ENCODE measurements at places on chromosomes 13 and 19. TPM values are rescaled to one million over a fixed set of nuclear protein-coding genes. Genes with fewer than 3 reads are reported as not detected.

GRCh38 chr13:98405690-98406344 is 171.1 kb downstream of the STK24 start:
- DNase-seq: no peak

- DNase-seq: no peak
These were observed 2.2 kb upstream of the TNFRSF19 start for GRCh38 chr13:23567906-23568460.

- DNase-seq: no peak
These were observed 174.6 kb downstream of the ITGBL1 start for GRCh38 chr13:101626925-101627555.

DNA sequence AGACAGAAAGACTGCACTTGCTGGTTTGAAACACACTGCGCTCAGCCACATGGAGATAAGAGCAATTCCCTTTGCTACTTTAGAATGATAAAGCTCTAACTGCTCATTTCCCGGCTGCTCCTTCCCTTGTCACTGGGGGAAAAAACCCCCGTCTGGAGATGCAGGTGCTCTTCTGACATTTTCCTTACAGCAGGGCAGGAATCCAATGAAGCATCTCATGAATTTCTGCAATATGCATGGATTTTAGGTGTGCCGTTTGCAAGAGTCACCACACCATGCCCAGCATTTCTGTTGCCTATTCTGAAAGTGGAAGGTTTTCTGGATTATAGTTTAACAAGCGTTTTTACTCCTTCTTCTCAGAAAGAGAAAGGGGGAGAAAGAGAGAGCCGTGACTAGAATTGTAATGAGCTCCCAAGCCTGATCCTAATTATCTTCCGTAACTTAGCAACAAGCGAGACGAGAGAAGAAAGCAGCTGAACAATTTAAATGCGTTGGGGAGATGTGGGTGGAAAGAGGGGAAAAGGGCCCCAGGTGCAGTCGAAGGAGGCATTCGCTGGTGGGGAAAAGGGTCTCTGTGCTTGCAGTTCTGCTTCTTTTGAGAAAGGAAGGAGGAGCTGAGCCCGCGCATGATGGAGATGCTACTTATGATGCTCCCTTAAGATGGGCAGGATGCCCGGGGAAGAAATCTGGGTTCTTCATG is 76.6 kb upstream of the SPATA13 start:
- no peak for DNase-seq

DNA sequence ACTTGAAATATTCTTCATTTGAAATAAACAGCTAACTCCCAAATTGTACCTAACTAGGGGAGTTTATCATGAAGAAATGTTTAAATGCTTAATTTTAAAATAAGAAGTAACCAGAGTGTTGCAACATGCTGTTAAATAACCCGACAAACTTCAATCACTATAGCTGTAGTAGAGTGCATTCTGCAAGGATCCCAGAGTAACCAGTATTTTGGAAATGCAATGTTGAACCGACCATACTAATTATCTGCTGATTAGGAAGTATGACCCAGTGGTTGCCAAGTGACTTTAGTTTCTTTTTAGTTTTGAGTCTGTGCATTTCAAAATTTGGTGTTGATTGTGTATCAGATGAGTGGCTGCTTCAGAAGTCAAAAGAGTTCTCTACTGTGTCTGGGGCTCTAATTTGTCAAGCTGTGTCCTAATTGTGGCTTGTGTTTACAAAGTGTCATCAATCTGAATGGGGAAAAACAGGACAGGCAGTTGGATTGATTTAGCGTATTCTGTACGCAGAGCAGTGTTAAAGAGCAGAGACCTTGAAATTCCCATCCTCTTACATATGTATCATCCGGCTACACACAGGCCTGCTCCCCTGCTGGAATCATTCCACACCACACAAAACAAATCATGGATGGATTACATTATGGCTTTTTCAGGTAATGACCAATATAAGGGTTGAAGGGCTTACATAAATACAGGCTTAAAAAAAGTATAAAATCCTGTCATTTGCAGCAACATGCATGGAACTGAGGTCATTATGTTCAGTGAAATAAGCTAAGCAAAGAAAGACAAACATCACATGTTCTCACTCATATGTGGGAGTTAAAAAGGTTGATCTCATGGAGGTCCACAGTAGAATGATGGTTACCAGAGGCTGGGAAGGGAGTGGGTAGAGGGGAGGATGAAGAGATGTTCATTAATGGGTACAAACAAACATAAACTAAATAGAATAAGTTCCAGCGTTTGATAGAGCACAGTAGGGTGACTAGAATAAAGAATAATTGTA is 351.5 kb downstream of the KLF12 start:
- DNase-seq: no peak

GRCh38 chr13:21670883-21671619 is at the start of gene FGF9:
Gene FGF9 (plus strand): TSS chr13:21671073. CDS start chr13:21671913, 840 bp downstream.
- DNase-seq: peak; percentile 26

- no peak for DNase-seq
These were observed 8.8 kb downstream of the IL4I1 start for GRCh38 chr19:49887665-49888509.

- DNase-seq: peak; percentile 34
These were observed at the start of gene PALM3 for GRCh38 chr19:14061751-14062557. Gene PALM3 (minus strand): TSS chr19:14062076. CDS start chr19:14061980, 96 bp downstream.

- DNase-seq: no peak
These were observed 6.0 kb upstream of the KXD1 start for GRCh38 chr19:18551631-18552030.

GRCh38 chr13:30334663-30335386 is 27.5 kb upstream of the KATNAL1 start:
- DNase-seq: no peak

GRCh38 chr19:29596885-29597525 is 9.1 kb upstream of the POP4 start:
- no peak for DNase-seq

- no peak for DNase-seq
These were observed 393.3 kb downstream of the DIAPH3 start for GRCh38 chr13:59770451-59770850.

- DNase-seq: no peak
These were observed 12.4 kb downstream of the MAST3 start for GRCh38 chr19:18109733-18110608.

GRCh38 chr13:50549221-50549942 is 294.1 kb downstream of the DLEU7 start:
- no peak for DNase-seq

- no peak for DNase-seq
These were observed 304.2 kb downstream of the COG6 start for GRCh38 chr13:39959497-39960144.

- DNase-seq: no peak
These were observed 12.5 kb downstream of the LAIR2 start for GRCh38 chr19:54515156-54515555.

- DNase-seq: no peak
These were observed 62.3 kb downstream of the FOXO1 start for GRCh38 chr13:40604135-40604534.

GRCh38 chr13:73242515-73243015 is 183.8 kb downstream of the KLF5 start:
- DNase-seq: no peak

DNA sequence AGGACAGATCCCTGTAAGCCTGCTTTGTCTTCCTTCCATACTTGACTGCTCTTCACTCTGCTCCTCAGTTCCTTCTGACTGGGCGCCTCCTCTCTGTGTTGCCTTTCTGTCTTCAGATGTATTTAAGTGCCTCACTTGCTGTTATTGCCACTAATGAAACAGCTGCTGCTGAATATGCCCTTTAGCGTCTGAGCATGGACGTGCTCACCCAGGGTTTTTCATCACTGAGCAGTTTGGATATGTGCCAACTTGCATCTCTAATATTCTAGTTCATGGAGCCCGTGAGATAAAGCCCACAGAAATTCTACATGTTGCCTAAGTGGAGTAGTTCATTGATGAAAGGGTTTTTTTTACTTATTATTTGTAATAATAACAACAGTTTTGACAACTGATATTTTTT is 198.2 kb downstream of the MYO16 start:
- DNase-seq: no peak

DNA sequence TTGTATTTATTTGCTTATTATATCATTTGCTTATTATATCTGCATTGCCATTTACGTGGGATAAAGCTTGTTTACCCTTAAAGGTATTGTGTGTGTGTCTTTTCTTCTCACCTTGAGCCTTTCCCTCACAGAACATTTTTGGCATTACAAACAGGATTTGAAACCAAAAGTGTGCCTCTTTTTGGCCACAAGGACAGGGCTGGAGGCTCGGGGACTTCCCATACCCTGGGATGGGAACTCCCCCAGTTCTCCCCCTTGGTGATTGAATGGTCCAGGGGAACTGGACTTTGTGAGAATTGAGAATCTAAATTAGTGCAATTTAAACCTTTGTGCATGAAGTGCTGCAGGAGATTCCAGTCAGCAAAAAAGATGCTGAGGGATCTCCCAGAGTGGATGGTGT is 2.4 kb upstream of the ZNF506 start:
- no peak for DNase-seq

DNA sequence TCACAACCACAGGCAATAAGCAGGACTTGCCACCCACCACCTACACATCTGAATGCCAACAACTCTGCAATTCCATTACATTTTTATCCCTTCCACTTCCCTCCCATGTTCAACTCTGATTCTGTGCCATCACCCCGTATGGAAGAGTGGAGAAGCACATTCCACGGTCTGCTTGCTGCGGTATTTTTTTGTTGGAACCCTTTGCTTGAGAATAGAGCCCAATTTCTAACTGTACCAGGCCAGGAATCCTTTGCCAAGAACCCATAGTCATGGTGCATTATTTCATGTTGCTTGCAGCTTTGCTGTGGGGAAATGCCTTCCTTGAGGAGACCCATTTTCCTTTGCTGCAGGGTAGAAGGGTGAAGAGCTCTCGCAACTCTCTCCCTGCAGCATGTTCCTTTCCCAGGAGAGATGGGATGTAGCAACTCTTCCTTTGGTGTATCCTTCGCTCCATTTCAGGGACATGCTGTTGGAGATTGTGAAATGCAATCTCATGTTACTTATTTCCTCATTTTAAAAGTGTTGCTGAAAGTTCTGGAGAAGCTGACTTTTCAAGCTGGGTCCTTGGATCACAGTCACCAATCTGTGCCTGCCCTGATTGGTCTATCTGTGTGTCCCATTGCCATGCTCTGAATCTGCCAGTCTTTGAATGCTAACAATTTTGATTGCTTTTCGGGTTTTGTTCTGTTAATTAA is 69.8 kb upstream of the STARD13 start:
- no peak for DNase-seq

- no peak for DNase-seq
These were observed 12.8 kb downstream of the ZNF439 start for GRCh38 chr19:11861301-11861700.

DNA sequence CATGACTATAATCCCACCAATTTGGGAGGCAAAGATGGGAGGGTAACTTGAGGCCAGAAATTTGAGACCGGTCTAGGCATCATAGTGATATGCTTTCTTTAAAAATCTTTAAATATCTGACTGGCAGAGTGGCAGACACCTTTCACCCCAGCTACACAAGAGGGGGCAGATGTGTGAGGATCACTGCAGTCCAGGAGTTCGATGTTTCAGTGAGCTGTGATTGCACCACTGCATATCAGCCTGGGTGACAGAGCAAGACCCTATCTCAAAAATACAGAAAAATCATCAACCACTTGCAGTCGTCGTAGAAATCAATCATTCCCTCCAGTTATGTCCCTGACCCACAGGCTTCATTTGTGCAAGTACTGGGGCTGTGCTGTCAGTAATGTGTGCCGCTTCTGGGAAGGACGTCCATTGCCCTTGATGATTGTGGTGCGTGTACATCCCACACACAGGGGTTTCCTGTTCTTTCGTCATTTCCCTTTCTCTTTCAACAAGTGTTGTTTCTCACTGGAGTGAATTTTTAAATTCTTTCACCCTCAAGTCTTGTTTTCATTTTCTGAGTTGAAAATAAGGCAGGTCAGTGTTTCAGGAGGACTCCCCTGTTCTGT is 1.4 kb downstream of the LGALS14 start:
- DNase-seq: no peak

GRCh38 chr13:100175078-100175802 is 86.3 kb downstream of the PCCA start:
- DNase-seq: no peak

DNA sequence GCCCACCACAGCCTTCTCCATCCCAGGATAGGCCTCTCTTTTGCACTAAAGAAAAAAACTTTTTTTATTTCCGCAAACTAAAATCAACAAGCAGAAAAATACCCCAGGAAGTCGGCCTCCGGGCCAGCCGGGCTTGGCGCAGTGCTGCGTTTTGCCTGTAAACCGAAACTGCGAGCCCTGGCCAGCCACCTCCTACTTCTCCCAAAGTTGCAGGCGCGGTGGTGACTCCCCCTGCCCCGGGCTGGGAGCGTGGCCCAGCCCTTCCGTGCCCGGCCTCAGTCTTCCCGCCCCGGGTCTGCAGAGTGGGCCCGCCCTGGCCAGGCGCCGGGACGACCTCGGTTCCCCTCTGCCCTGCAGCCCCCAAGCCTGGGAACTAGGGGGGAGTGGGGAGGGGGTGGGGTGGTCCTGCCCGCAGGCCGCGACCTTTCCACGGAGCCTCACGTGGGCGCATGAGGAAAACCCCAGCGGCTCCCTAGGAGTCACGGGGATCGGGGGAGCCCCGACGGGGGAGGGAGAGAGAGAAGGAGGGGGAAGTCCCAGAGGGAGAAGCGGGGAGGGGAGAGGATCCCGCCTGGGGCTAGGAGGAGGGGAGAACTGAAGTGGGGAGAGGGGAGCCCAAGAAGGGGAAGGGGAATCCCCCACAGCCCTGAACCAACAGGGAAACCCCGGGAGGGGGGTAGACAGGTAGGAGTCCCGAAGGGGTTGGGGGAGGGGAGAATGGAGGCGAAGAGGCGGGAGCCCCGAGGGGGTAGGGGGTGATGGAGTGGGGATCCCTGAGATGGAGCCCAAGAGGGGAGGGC is 3.0 kb downstream of the GADD45B start:
- DNase-seq: peak; percentile 88

DNA sequence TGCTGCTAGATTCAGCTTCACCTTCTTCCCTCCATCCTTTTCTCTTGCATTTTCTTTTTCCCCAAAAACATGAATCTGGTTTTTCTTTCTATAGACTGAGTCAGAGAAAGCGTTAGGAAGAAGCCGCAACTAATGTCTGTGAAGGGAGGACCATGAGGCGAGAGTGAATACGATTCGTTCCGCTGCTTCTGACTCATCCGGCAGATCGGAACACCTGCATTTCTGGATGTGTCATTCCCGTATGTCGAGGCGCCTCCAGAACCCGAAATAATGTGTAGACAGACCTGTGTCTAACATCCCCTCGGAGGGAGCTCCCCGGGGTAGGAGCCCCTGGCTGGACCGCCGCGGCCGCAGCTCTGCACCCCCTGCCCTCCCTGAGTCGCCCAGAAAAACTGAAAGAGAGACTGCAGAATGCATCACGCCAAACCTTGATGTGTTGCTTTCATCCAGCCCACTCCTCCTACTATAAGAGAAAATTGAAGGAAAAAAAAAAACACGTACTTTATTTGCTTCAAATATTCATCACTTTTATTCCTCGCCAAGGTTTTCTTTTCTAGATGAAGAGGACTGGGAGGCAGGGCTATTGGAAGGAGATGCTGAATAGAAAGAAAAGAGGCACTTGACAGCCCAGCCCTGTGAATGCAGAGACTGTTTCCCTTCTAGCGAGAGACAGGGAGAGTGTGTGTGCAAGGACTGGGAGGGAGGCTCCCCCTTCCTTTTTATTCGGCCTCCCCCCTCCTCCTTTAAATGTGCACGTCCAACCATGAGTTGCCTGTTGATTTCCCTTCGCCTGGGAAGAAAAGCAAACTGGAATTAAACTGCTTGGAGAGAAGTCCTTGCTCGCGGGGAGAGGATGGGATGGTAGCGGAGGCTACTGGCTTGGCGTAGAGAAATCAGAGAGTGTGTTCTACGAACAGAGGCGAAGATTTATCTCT is 616 bp upstream of the PCDH17 start:
- no peak for DNase-seq

The DLEU7 gene
- 0.48 TPM for total RNA-seq

The CD177 gene
- 0.33 TPM for total RNA-seq

The UPK1A gene
- total RNA-seq: not detected

The CNN2 gene
- total RNA-seq: 70.7 TPM

The ZNF665 gene
- total RNA-seq: 8.6 TPM

The MARK4 gene
- total RNA-seq: 19.2 TPM

The IZUMO4 gene
- 12.8 TPM for total RNA-seq

Measured in breast epithelium (tissue), 4 donors.